ENCODE measurements at places on chromosomes 16 and 17. TPM values are rescaled to one million over a fixed set of nuclear protein-coding genes. Genes with fewer than 3 reads are reported as not detected.

DNA sequence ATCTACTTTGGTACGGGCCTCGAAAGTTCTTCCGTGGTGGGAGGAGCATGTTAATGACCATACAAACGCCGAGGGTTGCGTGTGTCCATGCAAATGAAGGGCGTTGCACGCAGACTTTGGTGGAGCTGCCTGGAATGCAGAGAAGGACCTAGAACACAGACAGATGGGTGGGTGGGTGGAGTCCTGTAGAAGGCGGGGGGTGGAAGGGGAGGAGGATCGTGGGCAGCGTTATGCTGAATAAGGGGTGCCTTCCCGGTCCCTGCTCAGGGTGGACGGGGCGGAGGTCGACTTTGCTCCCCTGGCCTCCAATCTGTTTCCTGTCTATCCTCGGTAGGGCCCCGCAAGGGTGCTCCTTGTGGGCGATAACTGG lies 795 bp upstream of the PAQR4 start:
- no peak for DNase-seq

DNA sequence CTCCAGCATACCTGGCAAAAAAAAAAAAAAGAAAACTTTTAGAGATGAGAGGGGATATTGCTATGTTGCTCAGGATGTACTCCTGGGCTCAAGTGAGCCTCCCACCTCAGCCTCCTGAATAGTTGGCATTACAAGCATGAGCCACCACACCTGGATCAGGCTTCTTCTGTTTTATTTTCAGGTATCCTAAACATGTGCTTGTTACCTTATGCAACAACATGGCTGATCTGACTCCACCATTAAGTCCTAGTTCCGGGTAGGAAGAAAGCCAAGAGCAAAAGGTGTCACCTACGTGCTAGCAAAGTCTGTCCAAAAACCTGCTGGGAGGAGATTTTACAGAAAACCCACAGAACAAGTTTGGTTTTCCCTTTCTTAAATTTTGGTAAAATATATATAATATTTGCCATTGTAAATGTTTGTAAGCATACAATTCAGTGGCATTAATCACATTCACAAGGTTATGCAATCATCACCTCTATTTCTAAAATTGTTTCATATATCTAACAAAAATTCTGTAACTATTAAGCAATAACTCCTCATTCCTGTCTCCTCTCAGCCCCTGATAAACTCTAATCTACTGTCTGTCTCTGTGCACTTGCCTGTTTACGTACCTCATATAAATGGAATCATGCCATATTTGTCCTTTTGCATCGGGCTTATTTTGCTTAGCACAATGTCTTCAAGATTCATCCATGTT lies 9.1 kb upstream of the CACNG3 start:
- no peak for DNase-seq

- no peak for DNase-seq
Observed at GRCh38 chr16:3377917-3378316, 22.2 kb downstream of the OR2C1 start.

DNA sequence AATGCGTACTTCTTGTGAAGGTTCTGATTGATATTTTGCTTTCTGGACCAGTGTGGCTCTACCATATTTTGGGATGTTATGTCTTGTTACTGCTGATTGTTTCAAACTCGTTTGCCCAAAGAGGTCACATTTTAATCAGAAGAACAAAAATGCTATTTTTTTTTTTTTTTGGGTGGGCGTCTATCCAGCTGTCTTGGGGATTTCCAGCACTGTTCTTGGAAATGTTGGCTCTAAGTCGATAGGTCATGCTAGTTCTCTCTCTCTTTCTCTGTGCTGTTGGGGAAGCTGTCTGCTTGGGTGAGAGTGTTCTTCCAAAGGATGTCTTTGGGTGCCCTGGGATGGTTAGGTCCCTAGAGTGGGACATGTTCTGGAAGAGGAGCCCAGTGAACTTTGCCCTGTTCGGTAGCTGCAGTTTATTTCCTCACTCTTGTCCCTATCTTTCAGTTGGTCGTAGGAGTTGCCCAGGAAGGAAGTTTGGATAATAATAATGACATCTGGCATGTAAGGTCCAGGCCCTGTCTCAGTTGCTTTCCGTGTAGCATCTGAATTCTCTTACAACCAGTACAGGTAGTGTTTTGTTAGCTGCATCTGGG lies 2.9 kb downstream of the IRF8 start:
- no peak for DNase-seq

GRCh38 chr17:30805944-30806456 lies 18.5 kb downstream of the CRLF3 start:
- no peak for DNase-seq

GRCh38 chr16:4325253-4325758 lies 9.4 kb downstream of the GLIS2 start:
- no peak for DNase-seq

DNA sequence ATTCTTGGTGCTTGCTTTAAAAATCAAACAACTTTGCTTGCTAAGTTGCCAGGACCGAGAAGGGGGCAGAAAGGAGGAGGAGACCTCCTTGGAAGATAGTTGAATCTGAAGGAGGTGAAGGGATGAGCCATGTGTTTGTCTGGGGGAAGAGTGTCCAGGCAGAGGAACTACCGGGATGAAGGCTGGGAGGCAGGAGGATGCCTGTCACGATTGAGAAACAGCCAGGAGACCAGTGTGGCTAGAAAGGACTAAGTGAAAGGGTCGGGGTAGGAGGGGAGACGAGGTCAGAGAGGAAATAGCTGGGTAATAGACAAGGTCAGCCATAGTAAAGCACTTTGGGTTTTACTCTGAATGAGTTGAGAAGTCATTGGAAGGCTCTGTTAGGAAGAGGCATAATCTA lies 38.9 kb upstream of the CSNK2A2 start:
- no peak for DNase-seq

DNA sequence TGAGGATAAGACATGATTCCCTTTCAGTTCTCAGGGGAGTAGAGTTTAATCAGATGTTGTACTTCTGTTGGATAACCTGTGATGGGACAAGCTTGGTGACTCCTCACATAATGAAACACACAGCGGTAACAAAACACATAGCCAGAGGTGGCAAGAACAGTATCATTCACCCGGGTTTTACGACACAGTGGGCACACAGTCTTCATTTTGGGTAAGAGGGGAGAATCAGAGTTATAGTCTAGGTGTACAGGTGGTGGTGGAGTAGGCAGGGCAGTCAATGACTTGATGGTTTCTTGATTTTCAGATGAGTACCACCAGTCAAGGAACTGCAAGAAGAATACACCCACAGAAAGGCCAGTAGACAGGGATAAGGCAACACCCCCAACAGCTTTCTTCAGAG lies 2.6 kb downstream of the PEX12 start:
- DNase-seq, result no peak

GRCh38 chr17:40545660-40546059 lies 19.6 kb downstream of the CCR7 start:
- peak; percentile 44 for DNase-seq

DNA sequence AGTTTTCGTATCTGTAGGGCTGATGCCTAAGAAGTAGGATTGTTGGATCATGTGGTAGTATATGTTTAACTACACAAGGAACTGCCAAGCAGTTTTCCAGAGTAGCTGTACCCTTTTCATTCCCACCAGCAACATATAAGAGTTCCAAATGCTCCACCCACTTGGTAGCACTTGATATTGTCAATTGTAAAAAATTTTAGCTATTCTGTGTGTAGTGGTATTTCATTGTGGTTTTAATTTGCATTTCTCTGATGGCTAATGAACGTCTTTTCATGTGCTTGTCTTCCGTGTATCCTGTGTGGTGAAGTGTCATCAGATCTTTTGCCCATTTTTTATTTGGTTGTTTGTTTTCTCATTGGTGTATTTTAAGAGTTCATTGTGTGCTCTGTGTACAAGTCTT lies 69.7 kb downstream of the TANC2 start:
- DNase-seq, result no peak

DNA sequence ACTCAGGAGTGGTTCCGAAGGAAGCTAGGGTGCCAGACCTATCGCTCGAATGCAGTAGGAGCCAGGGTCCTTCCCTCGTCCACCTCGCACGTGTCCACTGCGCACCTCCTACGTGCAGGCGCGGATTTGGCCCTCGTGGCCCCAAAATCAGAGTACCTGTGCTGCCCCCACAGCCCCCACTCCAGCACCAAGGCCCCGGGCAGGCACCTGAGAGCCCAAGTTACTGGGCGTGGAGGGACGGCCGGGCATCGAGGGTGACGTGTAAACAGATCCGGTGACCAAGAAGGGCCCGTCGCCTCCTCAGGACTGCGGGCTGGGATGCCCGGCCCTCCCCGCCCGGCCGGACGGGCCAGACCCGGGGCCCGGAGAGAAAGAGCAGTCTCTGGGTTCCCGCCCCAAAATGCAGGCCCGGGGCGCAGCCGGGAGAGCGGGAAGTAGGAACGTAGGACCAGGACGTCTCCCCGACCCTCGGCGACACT lies 492 bp downstream of the SLC25A39 start:
- no peak for DNase-seq

- DNase-seq, result no peak
Observed at GRCh38 chr17:61134551-61135235, 264.9 kb upstream of the TBX2 start.

GRCh38 chr16:50562657-50563056 lies 14.5 kb downstream of the NKD1 start:
- DNase-seq, result no peak

DNA sequence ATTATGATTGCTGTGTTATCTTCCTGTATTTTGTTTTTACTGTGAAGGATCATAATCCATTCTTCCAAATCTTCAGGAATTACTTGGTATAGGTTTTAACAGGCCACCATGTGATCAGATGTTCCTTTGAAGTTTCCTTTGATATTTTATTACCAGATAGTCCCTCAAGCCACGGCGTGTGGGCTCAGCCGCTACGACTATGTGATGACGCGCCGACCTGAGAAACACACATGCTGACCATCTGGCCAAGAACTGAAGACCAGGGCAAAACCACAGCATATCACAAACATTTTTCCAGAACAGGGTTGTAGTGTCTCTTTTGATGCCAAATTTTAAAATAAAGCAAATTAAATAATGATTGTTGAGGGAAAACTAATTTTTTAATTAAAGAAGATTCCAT lies 47.3 kb downstream of the ZCCHC14 start:
- DNase-seq, result no peak

DNA sequence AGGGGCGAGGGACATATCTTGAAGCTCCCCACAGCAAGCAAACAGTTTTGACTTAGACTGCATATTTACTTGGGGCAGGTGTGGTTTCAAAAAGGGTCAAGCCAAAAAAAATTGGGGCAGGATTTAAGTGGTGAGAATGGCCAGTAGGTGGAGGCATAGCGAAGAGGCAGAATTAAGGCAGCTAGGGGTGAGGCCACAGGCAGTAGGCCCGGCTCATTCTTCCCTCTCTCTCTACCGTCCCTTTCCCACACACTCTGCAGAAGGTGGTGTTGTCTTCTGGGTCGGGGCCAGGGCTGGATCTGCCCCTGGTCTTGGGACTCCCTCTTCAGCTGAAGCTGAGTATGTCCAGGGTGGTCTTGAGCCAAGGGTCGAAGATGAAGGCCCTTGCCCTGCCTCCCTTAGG lies 2.6 kb downstream of the SHBG start:
- no peak for DNase-seq

DNA sequence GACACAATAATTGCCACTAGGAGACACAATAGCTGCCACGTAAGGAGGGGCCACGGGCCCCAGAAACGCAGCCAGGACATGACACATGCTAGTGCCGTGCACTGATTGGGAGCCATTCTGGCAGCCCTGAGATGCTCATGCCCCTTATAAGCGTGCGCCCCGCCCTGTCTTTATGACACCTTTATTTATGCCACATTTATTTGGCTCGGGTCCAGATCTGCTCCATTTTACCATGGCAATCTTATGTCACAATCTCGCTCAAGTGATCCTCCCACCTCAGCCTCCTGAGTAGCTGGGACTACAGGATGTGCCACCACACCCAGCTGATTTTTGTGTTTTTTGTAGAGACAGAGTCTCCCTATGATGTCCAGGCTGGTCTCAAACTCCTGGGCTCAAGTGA lies 43.8 kb upstream of the NF1 start:
- DNase-seq, result no peak

DNA sequence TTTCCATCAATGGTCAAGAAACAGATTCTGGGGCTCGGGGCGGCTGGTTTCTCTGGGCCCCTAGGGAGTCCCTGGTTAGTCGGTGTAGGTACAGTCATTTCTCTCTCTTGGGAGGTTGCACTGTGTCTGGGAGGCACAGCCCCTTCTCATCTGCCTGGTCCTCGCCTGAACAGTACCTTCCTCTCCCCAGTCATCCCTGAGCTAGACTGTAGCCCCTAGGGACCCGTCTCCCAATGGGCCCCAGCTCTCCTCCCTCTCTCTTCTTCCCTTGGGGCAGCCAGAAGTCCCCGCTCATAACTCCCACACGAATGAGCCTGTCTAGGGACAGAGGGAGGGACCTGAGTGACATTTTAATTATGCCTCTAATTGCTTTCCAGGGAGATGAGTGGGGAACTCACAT lies 20.2 kb upstream of the CPSF4L start:
- DNase-seq, result no peak

DNA sequence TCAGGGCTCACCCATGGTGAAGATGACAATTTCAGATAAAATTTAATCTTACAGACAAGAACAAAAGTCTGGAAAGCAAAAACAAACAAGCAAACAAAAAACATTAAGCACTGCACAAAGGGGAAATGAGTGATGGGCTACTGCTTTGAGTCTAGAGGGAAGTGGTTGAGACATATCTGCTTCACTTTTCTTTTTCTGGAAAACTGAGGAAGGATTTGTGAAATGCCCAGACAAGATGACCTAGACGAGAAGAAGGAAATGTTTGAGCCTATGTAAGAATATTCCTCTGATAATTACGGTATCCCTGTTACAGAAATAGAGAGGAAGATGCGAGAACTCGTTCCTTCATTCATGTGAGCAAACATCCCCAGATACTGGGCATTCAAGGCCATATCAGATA lies 11.5 kb upstream of the HYDIN start:
- no peak for DNase-seq

Gene FBXO31
- total RNA-seq, result 52.1 TPM

Gene TEKT1
- not detected for total RNA-seq

Gene LGALS9C
- not detected for total RNA-seq

Gene ITGA2B
- total RNA-seq, result 1.1 TPM

Gene PDIA2
- total RNA-seq, result not detected

Gene ENDOV
- total RNA-seq, result 21.2 TPM

Gene STX1B
- 1.6 TPM for total RNA-seq

Gene TAC4
- total RNA-seq, result not detected

Measured in ureter (tissue), 1 donor.